Midbrain (tissue), 1 donor: ENCODE measurements at places on chromosomes 11 and 22.

DNA sequence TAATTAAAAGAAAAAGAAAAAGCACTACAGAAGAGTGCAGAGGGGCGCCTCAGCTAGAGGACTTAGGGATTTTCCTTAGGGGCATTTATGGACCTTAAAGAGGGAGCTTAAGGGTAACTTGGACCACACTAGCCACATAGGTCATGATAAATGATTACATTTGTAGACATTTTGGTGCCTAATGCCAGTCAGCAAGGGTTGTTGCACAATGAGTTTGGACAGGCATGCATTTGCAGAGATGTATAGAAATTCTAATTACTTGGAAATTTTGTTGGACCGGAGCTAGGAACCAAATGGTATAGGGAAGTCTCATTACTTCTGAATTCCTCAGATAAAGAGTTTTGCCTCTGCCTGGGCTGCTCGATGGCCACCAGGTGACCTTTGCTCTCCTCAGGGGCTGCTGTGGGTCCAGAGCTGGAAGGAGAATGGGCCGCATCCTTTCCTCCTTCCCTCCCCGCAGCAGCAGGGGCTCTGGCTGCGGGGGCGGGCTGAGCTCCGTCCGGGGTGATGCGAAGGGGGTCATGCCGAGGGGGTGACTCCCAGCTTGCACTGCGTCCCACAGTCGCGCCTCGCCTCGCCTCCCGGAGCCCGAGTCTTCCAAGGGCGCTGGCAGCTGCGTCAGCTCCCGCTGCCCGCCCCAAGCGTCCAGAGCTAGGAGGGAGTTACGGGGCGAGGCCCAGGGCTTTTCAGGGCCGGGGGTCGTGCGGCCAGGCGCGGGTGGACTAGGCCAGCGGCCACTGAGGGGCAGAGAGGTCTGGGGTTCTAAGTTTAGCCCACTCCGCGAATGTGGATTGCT lies 20.3 kb upstream of the MALAT1 start:
- DNase-seq, result no peak

DNA sequence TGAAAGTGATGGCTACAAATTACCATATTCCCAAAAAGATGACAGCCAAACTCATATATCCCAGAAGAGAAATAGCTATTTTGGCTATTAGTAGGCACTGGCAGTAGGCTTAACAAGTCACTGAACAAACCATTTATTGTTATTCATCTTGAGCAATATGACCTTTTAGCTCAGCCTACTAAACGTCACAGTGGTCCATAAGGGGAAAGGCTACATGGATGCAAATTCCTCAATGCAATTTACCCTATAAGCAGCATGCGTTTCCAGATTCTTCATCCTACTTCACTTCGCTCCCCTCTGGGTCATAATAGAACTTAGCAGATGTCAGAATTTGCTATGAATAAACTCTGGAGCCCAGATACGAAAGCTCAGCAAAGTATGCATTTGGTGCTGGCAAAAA lies 114.0 kb downstream of the SIK3 start:
- DNase-seq, result no peak

DNA sequence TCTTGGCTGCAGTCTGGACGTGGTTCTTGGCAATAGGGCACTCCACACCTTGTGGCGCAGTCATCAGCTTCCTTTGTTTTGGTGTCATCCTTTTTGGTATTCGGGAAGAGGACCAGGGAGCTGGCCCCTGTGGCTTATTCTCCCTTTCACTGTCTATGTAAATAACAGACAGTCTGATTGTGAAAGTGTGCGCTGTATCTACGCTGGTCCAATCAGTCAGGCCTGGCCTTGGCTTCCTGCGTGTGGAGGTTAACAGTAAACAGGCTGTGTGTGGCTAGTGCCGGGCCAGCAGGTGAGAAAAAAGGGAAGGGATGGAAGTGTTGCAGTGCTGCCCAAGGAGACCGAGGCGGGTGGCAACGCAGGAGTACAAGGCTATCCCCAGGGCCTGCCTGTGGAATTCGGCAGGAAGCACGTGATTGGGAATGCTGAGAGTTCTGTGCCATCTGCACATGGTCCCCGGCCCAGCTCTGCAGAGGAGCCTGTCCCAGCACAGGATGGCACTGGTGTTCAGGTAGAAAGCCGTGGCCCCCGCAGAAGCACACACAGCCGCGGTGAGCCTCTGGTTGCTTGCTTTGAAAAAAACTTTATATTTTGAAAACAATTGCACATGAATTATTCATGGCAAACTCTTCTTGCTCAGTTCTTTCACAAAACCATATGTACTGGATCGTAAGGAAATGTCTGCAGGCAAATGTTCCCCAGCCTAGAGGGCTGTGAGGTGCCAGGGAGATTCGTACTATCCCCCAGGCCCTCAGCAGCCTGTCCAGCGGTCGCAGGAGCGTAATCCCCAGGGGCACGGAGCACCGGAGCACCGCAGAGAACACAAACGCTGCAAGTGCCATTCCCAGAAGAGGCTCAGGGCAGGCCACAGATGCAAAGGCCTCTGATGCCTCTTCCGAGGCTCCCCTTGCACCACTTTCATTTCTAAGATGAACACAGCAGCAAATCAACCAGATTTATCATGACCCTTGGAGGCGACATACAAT lies 174.5 kb downstream of the EFCAB6 start:
- no peak for DNase-seq

GRCh38 chr22:27046603-27047002 lies 389.2 kb downstream of the MIAT start:
- no peak for DNase-seq

DNA sequence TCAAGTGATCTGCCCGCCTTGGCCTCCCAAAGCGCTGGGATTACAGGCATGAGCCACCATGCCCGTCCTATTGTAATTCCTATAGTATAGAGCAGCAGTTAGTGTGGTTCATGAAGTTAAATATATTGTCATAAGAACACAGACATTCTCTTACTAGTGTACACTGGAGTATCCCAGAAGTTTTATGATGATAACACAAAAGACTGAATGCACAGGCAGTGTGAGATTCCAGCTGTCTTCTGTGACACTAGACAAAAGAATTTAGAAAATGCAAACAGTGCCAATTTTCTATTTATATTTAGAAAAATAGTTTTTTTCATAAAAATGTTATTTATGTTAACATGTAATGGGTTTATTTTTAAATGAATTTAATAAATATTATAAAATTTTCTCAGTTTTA lies 39.4 kb upstream of the RBX1 start:
- no peak for DNase-seq

- no peak for DNase-seq
Measured at GRCh38 chr11:17691550-17691949, 27.8 kb upstream of the MYOD1 start.

DNA sequence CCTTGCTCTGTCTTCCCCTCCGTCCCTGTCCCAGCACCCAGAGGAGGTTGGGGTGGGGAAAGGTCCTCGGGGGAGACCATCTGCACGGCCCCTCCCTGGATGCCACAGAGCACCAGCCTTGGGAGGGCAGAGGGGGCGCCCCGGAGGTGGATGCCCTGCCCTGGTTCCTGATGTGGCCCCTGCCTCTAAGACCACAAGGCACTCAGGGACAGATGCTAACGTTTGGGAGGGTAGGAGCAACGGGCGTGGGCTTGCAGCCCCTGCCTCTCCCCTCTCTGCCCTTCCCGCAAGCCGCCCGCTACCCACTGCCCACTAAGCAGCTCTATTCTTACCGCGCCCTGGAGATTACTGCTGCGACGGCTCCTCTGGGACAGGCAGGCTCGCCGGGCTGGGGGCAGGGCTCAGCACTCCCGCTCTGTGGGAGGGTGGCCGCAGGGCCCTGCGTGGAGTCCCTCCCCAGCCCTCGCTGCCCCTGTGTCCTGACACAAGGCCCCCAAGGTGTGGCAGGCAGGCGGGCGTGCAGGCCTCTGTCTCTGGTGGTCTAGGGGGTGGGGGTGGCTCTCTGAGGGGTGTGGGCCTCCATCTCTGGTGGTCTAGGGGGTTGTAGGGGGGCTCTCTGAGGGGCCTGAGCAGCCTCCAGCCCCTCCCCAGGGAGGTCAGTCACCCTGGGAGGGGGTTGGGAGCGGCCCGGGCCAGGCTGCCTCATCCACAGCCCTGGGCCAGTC lies 14.9 kb downstream of the BRSK2 start:
- DNase-seq, result no peak

- no peak for DNase-seq
Measured at GRCh38 chr11:67366546-67366945, 6.9 kb downstream of the CLCF1 start.

DNA sequence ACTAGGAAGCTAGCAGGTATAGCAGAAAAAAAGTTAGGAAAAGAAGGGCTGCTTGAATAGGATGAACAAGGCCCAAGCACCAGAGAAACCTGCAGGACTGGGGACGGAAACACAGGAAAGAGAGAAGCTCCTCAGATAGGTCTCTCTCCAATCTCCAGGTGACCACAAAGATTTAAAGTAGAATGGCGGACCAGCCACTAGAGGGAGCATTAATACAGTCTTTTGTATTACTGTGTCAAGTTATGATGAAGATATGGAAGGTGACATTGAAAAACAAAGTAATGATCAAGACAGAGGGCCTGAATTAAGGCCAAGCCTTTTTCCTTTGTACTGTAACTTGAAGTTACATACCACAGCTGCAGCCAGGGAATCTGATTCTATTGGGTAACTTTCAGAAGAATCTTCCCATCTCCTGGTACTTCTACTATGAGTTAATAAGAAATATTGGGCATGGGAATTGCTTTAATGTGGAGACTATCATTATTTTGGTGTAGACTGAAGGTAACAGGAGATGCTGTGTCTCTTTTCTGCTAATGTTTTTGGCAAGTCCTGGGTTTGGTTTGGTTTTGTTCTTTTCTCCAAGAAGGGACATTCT lies 33.8 kb downstream of the OR2AG2 start:
- peak; percentile 33 for DNase-seq

- DNase-seq, result no peak
Measured at GRCh38 chr11:12380565-12381325, 3.4 kb downstream of the PARVA start.

- DNase-seq, result no peak
Measured at GRCh38 chr11:46198245-46199240, 77.3 kb upstream of the PHF21A start.

DNA sequence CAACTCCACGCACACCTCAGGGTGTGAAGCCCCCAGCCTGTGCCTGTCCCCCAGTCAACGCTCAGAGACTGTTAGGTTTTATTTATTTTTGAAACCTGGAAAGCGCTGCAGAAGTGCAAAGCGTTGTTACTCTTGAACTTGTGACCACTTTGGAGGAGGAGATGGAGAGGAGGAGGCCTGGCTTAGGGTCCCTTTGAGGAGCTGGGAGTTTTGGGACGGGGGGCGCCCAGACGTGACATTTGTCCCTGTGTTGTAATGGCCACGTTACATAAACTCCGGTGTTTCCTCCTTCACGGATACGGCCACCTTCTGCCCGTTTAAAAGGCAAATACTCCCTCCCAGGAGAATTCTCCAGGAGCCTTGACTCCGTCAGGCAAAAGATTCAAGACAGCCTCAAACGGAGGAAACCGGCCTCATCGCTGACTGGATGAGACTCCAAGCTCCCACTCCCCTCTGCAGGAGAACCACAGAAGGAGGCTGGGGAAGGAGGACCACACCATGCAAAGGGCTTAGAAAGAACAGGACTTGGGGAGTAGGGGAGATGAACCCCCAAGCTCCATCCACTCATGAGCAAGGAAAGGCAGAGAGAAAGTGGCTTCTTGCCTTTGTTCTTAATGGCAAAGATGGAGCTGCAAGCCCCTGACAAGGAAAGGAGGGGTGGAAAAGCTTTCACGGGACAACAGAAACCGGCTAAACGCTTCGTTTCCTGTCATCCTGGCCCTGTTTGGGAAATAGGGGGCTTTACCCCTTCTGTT lies 630 bp downstream of the PIK3IP1 start:
- peak; percentile 67 for DNase-seq

DNA sequence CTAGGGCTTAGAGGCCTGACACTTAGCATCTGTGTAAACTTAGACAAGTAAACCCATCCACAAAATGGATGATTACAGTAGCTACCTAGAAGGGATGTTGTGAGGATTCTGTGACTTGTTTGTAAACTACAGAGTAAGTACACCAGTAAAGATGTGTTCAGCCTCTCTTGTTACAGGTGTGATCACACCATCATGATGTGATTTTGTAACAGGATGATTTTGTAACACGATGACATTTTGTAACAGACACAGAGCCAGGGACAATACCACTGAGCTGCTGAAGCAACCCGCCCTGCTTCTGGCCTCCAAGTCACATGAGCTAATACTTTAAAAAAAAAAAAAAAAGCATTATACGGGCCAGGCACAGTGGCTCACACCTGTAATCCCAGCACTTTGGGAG lies 17.0 kb downstream of the FADD start:
- no peak for DNase-seq

DNA sequence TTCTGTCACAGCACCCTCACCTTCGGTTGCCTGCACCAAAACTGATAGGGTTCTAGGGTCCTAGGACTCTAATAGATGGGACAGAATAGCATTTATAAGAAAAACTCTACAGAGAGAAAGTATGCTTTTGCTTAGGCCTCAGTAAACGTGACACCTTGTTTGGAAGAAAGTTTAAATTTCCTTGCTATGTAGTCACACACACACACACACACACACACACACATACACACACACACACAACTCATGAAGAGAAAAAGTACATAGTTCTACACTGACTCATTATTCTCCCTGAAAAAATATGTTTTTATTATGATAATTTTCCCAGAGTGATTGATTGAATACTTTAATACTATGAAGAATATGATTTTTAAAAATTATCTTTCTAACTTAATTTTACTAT lies 220.8 kb upstream of the SNX19 start:
- no peak for DNase-seq

DNA sequence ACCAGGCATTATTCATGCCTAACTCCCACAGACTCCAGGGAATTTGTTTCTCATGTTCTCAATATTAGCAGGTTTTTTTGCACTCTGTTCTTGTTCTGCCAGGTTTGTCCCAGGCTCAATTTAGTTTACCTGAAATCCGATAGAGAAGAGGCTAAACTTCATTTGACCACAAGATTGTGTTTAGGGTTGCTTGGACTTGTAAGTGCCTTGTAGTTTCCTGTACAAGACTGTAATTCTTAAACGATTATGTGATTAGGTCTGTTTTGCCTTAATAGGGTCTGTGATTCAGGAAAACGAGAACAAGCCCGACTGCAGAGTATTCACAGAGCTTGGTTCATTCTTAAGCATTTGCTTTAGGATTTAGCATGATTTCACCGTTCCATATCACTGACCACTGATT lies 1.8 kb downstream of the PRSS23 start:
- no peak for DNase-seq

GRCh38 chr11:80024119-80024518 lies 583.3 kb upstream of the TENM4 start:
- DNase-seq, result no peak

DNA sequence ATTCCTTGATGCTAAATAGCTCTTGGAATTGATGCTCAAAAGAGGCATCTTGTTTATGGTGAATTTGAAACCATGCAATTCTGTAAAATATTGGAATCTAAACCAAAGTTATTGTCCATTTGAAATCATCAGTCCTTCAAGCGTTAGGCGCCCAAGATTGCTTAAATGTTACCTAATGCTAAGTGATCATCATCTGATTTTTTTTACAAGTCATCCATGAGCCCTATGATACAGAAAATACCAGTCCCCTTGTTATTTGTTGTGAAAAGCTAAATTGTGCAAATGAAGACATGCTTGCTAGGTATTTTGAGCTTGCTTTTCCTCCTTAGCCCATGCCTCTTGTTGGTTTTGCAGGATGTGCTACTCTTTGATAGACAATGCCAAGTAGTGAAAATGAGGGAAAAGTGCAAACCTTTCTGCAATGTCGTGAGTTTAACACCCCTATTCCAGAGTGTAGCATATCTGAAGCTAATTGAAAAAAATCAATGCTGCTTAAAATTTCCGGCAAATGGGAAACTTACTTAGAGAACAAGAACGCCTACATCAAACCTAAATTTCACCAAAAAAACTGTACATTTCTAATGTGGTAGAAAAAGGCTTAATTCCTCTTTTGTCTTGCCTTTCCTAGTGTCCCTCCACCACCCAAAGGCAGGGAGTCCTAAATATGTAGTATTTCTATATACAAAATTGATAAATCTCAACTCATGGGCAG lies 1.9 kb downstream of the GRK3 start:
- DNase-seq, result no peak
